HTR-8/SVneo (cell line): ENCODE measurements at places on chromosomes 4 and X.

- DNase-seq = no peak
Measured at GRCh38 chr4:16663307-16663706, 235.1 kb downstream of the LDB2 start.

GRCh38 chrX:22165732-22166457, 106.8 kb upstream of the CBLL2 start:
- DNase-seq = peak; percentile 45

DNA sequence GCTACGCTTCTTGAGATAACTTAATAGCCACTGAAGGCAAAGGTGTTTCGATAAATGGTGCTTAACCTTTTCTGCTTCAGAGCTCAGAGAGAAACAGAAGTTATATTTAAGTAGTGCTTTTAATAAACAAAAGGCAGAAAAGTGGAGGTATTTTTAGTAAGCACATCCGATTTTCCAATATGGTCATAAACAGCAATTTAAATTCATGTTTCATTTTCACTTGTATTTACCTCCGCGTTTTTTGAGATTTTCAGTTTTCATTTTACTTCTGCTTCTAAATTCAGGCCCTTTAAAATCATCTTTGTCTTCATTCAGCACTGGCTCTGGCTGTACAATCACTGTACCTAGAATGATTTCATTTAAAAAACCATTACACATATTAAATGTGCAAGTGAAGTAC, 92.4 kb downstream of the ATRX start:
- no peak for DNase-seq

DNA sequence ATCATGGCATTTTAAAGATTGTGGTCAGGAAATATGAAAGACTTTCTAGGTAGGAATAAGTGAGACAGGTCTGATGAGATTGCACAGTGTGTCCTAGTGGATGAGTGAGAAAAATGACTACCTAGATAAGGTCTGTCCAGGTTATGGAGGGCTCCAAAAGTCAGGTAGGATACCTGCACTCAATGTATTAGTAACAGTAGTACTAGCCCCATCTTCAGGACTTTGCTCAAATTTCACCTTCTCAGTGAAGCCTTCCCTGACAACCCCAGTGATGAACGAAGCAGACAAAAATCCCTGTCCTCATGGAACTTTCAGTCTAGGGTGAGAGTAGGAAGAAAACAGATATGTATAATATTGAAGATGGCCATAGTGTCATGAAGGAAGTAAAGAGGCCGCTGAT, 85.7 kb downstream of the ZIC3 start:
- no peak for DNase-seq

DNA sequence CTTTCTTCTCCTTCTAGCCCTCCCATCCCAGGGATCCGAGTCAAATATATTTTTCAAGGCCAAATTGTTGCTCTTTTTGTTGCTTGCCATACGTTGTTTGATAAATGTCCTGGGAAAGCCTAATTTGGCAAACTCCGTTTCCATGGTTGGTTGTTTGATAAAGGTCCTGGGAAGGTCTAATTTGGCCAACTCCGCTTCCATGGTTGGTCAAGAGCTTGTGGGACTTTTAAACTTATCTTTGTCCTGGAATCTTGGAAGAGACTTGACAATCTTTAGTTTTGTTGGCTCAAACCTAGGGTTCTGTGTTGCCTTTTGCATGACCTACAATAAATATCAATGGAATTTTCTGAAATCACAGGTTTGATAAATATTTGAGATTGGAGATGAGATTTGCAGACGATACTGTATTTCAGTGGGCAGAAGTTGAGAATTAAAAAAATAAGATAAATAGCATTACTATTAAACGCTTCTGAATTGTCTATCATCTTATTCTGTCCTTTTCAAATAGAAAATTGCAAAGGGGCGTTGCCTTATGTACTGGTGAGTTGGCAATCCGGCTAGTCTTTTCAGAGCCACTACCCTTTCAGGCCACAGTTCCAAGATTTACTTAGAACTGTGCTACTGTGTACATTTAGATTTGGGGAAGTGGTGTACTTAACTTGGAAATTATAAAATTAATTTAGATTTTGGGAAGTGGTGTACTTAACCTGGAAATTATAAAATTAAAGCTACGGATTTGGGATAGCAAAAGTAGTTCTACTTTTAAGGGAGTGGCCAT, 804 bp downstream of the OSTC start:
- no peak for DNase-seq

- DNase-seq = no peak
Measured at GRCh38 chr4:47579235-47579634, 94.2 kb downstream of the ATP10D start.

DNA sequence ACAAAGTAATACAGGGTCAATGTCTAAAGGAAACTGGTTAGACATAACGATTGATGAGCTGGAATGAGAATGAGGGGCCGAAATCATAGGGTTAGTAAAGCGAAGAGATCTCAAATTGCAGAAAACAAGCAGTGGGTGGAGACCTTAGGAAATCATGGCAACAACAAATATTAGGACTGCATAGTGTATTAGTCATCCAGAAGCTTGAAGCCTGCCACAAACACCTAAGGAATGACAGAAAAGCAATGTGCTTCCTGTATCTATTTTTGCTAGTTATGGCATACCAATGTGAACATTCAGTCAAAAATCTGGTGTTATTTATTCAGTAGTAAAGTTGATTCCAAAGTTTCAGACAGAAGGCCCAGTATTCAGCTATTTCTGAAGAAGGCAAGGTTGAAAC, 410.9 kb upstream of the CT83 start:
- DNase-seq = peak; percentile 22

DNA sequence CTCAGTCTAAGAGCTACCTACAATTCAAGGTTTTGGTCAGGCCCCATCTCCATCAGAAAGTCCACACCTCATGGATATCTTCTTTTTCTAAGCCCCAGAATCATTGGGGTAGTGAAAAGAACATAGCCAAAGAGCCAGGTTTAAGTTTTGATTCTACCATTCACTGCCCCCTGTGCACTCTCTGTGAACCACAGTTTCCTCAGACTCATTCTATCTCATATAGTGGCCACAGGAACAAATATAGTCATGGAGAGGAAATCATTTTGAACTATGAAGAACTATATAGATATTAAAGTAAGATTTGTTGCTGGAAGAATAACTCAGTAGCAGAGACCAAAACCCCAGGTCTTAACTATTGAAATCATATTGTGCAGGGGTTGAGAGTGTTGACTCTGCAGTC, 3.3 kb downstream of the SYTL5 start:
- DNase-seq = no peak

DNA sequence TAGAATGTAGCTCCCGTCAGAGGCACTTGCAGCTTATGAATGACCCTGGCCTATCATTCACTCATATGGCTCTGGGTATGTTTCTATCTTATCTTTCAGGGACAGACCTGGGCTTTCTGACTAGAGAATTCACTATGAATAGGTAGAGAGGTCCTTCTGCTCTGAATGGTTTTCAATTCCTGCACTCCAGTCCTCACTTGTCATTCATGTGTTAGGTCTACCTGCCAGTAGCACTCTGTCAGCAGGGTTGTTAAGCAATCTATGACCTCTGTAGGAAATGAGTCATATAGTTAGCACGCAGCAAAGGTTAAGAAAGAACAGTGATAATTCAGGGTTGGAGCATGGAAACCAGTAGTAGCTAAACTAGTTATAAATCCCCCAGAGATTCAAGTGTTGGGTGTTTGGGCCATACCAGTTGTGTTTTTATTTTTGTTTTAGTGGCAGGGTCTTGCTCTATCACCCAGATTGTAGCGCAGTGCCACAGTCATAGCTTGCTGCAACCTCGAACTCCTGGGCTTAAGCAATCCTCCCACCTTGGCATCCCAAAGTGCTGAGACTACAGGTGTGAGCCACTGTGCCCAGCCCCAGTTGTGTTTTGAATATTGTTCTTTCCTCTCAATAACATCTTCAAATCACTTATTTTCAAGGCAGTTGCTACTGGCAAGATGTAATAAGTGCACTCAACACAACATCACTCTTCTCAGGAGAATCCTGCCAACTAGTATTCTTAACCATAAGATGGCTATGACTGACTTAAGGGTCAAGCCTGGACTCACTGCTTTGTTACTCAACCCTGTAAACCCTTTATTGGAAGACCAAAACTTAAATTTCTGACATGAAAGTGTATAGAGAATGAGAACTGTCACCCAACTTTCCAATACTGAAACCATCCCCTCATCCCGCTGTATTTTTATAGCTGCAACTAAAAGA, 25.1 kb downstream of the ARL13A start:
- peak; percentile 10 for DNase-seq

DNA sequence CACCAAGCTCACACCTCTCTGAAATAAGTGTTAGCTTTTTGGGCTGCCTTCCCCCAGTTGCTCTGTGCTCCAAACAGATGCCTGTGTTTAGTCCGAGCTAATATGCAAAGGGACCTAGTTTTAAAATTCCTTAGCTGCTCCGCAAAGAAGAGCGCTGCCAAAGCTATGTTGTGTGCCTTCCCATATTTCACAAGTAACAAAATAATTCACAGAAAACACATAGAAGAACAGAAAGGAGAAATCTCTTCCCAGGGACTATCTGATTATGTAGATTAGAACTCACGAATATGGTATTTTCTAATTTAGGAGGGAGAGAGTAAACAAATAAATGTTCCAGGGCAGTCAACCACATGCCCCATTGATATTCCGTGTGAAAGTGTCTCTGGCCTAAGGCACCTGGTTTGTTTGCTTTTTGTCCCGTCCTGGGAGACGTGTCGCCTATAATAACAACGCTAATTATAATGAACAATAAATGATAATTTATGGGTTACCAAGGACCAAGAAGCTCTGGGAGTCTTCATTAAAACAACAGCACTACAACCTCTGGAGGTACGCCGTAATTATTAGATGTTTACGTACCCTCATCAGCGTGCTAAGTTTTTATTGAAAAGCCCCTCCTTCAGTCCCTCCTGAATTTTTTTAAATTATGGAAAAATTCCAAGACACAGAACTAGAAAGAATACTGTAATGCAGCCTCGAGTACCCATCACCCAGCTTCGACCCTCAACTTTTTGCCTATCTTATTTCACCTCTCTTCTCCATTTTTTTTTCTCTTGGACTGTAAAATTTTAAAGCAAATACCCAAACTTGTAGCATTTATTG, 1.2 kb upstream of the CCNG2 start:
- no peak for DNase-seq

DNA sequence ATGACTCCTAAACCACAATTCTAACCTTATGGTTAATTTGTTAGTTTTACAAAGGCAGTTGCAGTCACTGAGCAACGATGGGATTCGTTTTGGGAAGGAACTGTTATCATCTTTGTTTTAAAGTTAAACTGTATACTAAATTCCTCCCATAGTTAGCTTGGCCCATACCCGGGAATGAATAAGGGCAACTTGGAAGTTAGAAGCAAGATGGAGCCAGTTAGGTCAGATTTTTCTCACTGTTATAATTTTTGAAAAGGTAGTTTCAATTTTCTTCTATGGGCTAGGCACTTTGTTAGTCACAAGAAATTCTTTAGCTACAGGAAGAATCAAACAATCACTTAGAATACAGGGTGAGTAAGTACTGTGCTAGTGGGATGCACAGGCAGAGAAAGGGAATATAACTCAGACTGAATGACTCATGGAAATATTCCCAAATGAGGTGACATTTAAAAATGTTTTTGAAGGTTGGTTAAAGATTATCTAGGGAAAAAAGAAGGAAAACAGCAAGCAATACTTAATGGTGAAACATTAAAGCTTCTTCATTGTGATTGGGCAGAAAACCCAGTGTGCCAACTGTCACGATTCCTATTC, 153.6 kb downstream of the MAGEB17 start:
- peak; percentile 13 for DNase-seq

GRCh38 chrX:29617725-29618124, 597.6 kb upstream of the MAGEB2 start:
- no peak for DNase-seq

- DNase-seq = no peak
Measured at GRCh38 chr4:131974730-131975129, 1174.4 kb upstream of the PCDH10 start.

GRCh38 chrX:489820-490219, 103.1 kb upstream of the PPP2R3B start:
- DNase-seq = no peak

GRCh38 chr4:34043131-34043530, 2201.2 kb downstream of the ARAP2 start:
- DNase-seq = no peak

- DNase-seq = peak; percentile 15
Measured at GRCh38 chrX:11724122-11725017, 33.7 kb upstream of the MSL3 start.

DNA sequence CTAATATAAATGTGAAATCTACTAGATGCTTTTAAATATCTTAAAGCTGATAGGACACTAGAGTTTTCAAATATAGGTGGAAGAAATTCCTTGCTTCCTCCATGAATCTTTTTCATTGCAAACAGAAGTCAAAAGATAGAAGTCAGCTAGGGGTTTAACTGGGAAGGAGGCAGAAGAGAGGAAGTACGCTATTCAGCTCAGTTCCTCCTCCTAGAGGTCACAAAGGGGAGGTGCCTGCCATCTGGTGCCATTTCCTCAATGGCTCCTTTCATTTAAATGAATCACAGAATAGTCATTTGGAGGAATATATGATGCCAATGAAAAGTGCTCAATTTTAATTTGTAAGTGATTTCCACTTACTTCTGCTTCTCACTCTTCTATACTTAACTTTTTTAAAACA, 8.5 kb downstream of the COL25A1 start:
- DNase-seq = no peak

- DNase-seq = no peak
Measured at GRCh38 chr4:71697031-71697430, 86.8 kb downstream of the GC start.

- no peak for DNase-seq
Measured at GRCh38 chr4:188328966-188329365, 189.7 kb downstream of the TRIML1 start.

- DNase-seq = no peak
Measured at GRCh38 chr4:177974461-177974860, 532.2 kb upstream of the AGA start.
